ENCODE measurements at places on chromosomes 6 and 20. TPM values are rescaled to one million over a fixed set of nuclear protein-coding genes. Genes with fewer than 3 reads are reported as not detected.

Gene C20orf202
- not detected for total RNA-seq

Gene COL9A1
- total RNA-seq: not detected

Gene DSE
- 8.6 TPM for total RNA-seq

Gene ACSS1
- total RNA-seq: 16.2 TPM

Gene FNDC11
- 0.55 TPM for total RNA-seq

Gene UBE3D
- total RNA-seq: 6.3 TPM

Gene KHDC1
- 4.6 TPM for total RNA-seq

Gene DAAM2
- total RNA-seq: not detected

Gene C20orf141
- not detected for total RNA-seq

Gene PAX1
- not detected for total RNA-seq

Gene DUSP22
- total RNA-seq: 28.7 TPM

Gene C20orf144
- total RNA-seq: 0.31 TPM

Gene CDSN
- total RNA-seq: not detected

Gene SLC44A4
- total RNA-seq: 0.17 TPM

Gene ARFGAP1
- 68.4 TPM for total RNA-seq

Gene ATP9A
- 1.6 TPM for total RNA-seq

Gene COL9A3
- total RNA-seq: not detected

Gene RAMACL
- total RNA-seq: 0.29 TPM

Gene PACRG
- not detected for total RNA-seq

Gene TGM2
- total RNA-seq: not detected

Gene BMP7
- total RNA-seq: not detected

Gene CLPSL1
- not detected for total RNA-seq

Gene CTNNBL1
- 72.5 TPM for total RNA-seq

Gene BPI
- not detected for total RNA-seq

Gene PRRT1
- 0.33 TPM for total RNA-seq

Gene MTFR2
- total RNA-seq: 25.2 TPM

All from activated CD4-positive, alpha-beta memory T cell treated with anti-CD3 and anti-CD28 coated beads for 36 hours (primary cell).